Stimulated activated CD4-positive, alpha-beta T cell treated with anti-CD3 and anti-CD28 coated beads, Interleukin-4, amount 100 ng/mL, for 4 hours (primary cell): ENCODE measurements at places on chromosomes 7 and 10.

DNA sequence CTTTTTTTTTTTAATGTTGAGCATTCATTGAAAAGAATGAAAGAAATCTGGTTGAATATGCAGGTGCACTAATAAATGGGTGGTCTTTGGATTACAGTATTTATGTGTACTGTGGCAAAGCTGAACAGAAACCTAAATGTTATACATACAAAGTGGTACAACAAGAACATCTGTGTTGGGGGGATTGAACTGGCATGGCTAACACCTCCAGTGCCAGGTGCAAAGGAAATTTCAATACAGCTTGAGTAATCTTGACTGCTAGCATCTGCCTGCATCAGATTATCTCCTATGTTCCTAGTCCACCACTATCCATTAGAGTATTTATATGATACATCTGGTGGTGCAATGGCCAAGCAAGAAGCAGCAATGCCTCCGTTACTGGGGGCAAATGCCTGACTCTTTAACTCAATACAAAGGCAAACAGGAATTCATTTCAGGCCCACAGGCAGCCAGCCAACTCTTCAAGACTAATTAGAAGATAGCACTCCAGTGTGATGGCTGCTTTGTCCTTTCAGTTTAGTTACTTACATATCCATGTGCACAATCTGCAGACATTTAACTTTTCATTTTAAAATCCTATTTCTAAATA lies 220.5 kb upstream of the ETV1 start:
- no peak for DNase-seq

GRCh38 chr10:29266641-29267040 lies 22.2 kb upstream of the LYZL1 start:
- no peak for DNase-seq

- DNase-seq: no peak
Observed at GRCh38 chr10:58784361-58784760, 271.7 kb downstream of the BICC1 start.

GRCh38 chr10:95756041-95756761 lies at the start of gene ENTPD1:
ENTPD1 (plus strand) TSS chr10:95756163; CDS start chr10:95756240, 77 bp downstream.
- DNase-seq: no peak

DNA sequence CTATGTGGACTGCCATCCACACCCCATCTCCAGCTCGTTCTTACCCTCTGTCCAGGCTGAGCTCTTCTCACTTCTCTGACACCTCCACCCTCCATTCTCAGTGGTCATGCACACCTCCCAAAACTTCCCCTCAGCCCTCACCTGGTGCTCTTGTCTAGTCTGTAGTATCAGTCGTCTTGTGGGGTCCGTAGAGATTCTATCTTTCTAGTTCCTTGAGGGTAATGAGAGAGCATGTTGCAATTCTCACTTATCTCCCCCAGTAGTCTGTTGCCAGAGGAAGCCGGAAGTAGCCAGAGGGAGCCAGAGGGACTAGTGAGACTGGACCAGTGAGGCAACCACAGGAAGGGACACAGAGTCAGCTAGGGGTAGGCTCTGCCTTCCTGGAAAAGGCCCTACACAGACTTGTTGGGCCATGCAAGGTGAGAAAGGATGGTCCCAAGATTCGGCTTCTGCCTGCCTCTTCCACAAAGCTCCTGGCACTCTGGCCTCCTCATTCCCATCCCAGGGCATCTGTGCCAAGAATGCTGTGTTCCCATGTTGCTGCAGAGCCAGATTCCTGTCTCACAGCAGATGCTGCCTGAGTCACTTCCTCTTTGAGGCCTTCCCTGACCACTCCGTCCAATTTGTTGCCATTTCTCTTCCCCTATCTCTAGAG lies 50.6 kb upstream of the DUSP5 start:
- DNase-seq: no peak

DNA sequence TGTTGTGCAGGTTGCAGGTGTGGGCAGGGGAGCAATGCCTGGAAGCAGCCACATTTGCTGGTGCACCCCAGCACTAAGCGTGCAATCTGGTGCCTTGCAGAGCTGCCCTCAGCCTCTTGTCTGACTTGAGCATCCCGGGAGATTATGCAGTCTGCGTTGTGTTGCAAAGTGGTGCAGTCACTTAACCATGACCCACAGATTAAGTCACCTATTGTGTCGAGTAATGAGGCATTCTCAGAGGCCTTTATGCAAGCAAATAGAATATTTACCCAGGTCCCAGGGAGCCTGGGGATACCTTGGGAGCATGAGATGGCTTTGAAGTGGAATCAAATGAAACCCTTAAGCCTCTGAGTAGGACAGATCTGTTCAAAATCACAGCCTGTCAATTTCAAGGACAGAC lies 529.0 kb downstream of the TYW1 start:
- DNase-seq: no peak
